Stimulated activated CD4-positive, alpha-beta T cell treated with anti-CD3 and anti-CD28 coated beads, Interleukin-1b, Interleukin-23, amount 100 ng/mL, for 4 hours (primary cell): ENCODE measurements at places on chromosomes 4 and X.
A peak's percentile ranks its signal among the peaks of the same experiment; 100 is the strongest.

DNA sequence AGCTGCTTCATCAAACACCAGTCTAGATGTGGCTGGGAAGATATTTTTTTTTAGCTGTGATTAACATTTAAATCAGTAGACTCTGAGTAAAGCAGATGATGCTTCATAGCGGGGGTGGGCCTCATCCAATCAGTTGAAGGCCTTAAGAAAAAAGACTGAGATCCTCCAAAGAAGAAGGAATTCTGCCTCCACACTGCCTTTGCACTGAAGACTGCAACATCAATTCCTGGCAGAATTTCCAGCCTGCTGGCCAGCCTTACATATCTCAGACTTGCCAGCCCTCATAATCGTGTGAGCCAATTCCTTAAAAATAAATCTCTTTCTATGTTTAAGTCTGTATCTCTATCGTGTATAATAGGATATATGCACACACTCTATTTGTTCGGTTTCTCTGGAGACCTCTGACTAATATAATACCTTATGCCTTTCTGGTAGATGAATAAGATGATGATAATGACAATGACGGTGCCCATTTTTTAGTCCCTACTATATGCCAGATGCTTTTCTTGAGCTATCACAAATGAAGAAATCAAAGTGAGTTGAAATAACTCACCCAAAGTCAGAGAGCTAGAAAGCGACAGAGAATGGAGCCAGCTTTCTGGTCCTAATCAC, 66.1 kb upstream of the SOD3 start:
- DNase-seq = no peak

DNA sequence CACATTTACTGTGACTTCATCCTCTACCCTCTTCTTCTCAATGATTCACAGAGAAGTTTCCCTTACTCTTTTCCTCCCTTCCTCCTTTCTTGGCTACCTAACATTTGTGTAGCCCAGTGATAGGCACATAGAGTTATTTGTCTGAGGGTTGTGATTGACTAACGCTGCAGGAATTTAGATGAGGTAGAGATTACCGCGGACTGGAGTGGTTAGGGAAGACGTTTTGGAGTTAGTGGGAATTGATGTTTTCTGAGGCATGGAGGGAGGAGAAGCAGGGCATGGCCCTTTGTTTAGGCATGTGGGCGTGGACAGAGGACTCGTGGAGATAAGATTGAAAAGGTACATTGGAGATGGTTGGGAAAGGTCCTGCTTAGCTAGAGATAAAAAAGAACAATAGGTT, 246.7 kb downstream of the GPAT3 start:
- DNase-seq = no peak

DNA sequence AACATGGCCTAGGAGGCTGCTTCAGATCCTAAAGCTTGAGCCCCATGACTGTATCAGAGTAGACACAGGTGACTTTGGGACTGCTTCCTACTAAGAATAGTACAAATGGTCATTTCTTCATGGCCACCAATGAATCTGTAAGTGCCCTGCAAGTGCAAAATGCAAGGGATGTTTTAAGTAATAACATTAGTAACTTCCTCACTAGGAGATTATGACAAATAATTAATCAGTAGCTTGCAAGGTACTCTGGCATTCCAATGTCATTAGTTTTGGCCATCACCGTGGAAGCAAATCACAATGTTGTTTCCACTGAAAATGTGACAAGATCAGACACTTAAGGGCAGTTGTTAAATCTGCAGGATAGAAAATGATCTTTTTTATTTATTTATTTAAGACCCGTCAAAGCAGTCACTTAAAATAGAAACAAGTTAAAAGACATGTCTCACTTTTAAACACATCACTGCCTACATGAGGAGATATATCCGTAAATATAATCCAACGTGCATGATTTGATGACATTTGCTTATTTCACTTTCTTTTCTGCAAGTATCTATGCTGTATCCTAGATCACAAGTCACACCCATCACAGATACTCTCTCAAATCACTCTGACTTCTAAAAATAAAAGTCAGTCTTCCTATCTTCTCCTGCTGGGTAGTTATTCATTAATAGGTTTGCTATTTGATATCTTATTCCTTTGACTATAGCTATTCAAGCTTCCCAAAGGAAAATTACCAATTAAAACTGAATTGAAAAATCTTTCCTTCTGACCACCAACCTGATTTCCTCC, 400.6 kb downstream of the IL15 start:
- no peak for DNase-seq

- DNase-seq = no peak
Observed at GRCh38 chr4:15575966-15576365, 79.2 kb downstream of the FBXL5 start.

GRCh38 chrX:129798888-129799287, 19.1 kb downstream of the SASH3 start:
- DNase-seq = peak; percentile 36

GRCh38 chrX:139949703-139950102, 15.6 kb downstream of the CXorf66 start:
- no peak for DNase-seq

- no peak for DNase-seq
Observed at GRCh38 chrX:73822775-73823174, 259.8 kb downstream of the CHIC1 start.

GRCh38 chrX:77946571-77946970, 22.9 kb downstream of the PGAM4 start:
- DNase-seq = no peak

DNA sequence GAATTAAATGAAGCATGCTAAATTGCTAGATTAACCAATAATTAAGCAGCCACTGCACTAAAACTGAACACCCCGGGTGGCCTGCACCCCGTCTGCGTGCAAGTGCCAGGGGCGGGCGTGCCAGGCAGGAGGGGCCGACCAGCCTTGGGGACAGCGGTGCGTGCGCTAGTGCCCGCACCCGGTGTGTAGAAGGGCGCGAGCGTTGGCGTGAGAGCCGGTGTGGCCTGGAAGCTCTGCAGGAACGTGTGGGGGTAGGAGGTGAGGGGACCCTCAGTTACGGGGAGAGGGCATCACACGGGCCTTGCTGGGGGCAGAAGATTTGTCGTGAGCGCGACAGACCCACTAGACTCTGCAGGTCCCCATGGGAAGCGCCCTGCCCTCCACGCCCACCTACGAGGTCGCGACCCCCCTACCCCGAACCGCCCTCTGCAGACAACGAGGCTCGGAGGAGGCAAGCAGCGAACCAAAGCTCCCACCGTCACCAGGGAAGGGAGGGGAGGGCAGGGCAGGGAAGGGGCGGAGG, 105.8 kb downstream of the FAM53A start:
- no peak for DNase-seq

GRCh38 chr4:126733301-126733700, 899.5 kb upstream of the INTU start:
- no peak for DNase-seq

GRCh38 chr4:94523617-94524016, 71.9 kb downstream of the PDLIM5 start:
- no peak for DNase-seq

- DNase-seq = no peak
Observed at GRCh38 chr4:106329041-106329618, 12.8 kb downstream of the AIMP1 start.
